ENCODE measurements at places on chromosomes 6 and 20.

DNA sequence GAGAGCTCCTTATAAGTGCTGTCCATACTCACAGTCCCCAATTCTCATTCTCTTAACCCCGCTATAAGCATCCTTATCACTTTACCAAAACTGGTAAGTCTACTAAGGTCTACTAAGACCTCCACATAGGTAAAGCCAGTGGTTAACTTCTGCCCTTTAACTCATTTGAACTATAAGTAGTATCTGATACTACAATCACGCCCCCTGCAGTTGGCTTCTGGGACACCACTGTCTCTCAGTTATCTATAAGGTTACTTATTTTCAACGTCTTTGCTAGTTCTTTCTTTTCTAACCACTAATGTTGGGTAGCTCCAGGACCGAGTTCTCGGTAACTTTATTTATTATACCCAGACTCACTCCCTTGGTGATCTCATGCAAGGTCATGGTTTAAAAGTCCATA lies 142.6 kb downstream of the ARHGAP18 start:
- peak; percentile 33 for DNase-seq

GRCh38 chr20:1215386-1216170 lies 10.3 kb upstream of the RAD21L1 start:
- no peak for DNase-seq

GRCh38 chr6:14450133-14450504 lies 332.5 kb downstream of the CD83 start:
- DNase-seq = no peak

- DNase-seq = peak; percentile 67
Measured at GRCh38 chr20:40494248-40494647, 194.8 kb downstream of the MAFB start.

- no peak for DNase-seq
Measured at GRCh38 chr20:56503916-56504315, 20.6 kb upstream of the FAM209A start.

GRCh38 chr20:15795305-15796019 lies 777.8 kb downstream of the KIF16B start:
- DNase-seq = no peak

DNA sequence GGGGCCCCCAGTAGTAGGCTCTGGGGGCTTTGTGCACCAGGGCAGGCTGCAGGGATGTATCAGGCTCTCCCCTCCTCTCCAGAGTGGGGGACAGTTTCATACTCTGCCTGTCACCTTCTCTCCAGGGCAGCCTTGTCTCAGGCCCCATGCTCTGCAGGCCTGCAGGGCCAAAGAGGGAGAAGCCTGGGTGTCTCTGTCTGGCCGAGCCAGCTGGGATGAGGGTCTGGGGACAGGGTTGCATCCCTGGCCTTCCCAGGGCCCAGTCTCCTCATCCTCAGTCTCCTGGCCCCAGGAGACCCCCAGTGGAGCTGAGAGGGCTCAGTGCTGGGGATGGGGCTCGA lies 14.8 kb upstream of the IP6K3 start:
- DNase-seq = no peak

- peak; percentile 45 for DNase-seq
Measured at GRCh38 chr20:17525650-17526049, 5.5 kb downstream of the BFSP1 start.

GRCh38 chr6:26607434-26608230 lies 10.9 kb downstream of the ABT1 start:
- DNase-seq = peak; percentile 72

DNA sequence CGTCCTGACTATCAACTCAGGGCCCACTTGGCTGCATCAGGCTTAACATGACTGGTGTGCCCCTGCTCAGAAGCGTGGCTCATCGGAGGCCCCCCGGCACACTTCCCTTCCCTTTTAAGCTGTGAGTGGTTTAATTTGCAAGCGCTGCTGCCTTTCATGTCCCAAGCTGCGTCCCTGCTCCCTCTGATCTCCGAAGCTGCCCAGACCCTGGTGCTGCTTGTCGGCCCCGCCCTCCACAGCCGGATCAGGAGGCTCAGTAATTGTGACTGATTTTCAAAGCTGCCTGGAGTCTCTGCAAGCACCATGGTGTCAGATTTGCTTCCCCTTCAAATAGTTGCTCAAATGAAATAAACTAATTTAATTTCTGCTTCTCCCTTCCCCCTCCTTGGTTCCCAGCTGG lies 71.1 kb downstream of the CDH22 start:
- no peak for DNase-seq

GRCh38 chr6:127951172-127951917 lies 50.5 kb upstream of the THEMIS start:
- DNase-seq = no peak

DNA sequence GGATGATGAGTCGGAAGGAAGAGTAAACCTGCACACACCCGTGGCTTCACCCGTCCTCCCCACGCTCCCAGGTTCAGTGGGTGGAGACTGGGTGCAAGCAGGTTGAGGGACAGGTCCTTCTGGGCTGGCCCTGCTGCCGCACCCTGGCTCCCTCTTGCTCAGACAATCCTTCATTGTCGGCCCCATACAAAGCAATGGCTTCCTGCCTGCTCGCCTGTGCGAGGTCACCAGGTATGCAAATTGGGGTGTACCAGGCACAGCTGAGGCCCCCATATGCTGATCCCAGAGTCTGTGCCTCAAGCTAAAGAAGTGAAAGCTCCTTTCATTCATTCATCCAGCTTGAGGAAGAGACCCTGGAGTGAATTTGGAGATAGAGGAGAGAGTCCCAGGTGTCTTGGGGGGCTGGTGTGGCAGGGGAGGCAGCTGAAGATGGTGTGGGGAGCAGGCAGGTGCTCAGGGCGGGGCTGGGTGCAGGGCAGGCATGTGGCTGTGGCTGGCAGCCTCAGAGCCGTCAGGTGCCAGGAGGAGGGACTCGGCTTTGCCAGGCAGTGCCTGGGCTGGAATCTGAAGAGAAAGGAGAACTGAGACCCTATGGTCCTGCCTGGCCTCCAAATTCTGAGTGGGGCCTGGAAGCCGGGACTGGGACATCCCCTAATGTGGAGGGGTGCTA lies 4.7 kb downstream of the SLCO4A1 start:
- DNase-seq = no peak

GRCh38 chr6:4313044-4313686 lies 177.8 kb upstream of the ECI2 start:
- DNase-seq = peak; percentile 92

DNA sequence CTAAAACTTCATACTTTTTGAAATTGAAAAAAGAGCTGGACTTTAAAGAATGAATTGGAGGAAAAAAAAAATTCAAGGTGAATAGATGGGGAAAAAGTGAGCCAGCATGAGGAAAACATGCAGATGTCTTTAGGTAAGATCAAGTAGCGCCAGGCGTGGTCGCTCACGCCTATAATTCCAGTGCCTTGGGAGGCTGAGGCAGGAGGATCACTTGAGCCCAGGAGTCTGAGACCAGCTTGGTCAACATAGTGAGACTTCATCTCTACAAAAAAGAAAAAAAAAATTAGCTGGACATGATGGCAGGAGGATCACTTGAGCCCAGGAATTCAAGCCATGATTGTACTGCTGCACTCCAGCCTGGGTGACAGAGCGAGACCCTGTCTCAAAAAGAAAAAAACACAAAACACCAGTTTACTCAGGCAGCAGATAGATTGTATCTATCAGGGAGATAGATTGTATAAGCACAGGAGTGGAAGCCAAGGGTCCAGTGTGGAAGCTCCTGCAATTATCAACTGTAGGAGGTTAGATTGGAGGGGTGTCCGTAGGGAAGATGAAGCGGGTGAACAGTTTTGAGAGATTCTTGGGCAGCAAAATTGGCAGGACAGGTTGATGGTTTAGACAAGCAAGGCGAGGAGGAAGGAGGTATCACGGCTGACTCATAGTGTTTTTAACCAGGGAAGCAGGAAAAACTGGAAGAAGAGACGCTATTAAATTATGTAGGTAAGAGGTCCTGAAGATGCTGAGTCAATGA lies 97.6 kb upstream of the ZNF217 start:
- DNase-seq = no peak

DNA sequence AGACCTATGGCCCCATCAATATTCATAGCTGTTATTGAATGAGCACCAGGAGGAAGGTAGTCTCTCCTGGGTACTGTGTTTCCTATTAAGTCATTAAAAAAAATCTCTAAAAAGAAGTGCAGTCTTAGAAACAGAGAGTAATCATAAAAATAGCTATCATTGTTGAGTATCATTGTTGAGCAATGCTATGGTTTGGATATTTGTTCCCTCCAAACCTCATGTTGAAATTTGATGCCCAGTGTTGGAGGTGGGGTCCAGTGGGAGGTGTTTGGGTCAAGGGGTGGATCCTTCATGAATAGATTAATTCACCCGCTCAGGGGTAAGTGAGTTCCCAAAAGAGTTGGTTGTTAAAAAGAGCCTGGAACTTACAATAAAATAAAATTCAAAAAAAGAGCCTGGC lies 88.1 kb upstream of the IYD start:
- no peak for DNase-seq

GRCh38 chr6:25448965-25449538 lies 169.9 kb downstream of the CARMIL1 start:
- DNase-seq = no peak

DNA sequence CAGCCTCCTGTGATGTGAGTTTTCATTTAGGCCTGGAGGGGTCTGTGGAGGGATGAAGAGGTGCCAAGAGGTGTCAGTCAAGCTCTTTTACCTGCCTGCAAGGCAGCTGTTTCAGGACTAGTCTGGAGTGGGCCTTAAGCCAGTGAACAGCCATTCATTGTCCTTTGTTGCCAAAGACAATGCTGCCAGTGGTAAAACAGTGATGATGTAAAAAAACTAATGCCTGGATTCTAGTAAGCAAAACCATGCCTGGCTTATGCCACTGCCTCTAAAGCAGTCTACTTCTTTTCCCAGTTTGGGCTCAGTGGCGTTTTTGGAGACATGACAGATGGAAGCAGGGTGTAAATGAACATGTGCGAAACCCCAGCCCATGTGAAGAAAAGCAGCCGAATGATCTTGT lies 93.5 kb upstream of the KCNK16 start:
- DNase-seq = peak; percentile 41

GRCh38 chr20:48945840-48946514 lies 24.5 kb downstream of the ARFGEF2 start:
- DNase-seq = peak; percentile 38

DNA sequence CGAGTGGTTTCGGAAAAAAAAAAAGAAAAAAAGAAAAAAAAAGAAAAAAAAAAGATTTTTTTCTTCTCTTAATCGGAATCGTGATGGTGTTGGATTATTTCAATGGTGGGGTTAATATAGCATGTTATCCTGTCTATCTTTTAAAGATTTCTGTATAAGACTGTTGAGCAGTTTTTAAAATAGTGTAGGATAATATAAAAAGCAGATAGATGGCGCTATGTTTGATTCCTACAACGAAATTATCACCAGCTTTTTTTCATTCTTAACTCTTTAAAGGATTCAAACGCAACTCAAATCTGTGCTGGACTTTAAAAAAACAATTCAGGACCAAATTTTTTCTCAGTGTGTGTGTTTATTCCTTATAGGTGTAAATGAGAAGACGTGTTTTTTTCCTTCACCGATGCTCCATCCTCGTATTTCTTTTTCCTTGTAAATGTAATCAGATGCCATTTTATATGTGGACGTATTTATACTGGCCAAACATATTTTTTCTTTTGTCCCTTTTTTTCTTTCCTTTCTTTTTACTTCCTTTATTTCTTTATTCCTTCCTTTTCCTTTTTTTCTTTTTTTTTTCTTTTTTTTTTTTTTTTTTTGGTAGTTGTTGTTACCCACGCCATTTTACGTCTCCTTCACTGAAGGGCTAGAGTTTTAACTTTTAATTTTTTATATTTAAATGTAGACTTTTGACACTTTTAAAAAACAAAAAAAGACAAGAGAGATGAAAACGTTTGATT lies 3.6 kb downstream of the SOX4 start:
- DNase-seq = peak; percentile 60

DNA sequence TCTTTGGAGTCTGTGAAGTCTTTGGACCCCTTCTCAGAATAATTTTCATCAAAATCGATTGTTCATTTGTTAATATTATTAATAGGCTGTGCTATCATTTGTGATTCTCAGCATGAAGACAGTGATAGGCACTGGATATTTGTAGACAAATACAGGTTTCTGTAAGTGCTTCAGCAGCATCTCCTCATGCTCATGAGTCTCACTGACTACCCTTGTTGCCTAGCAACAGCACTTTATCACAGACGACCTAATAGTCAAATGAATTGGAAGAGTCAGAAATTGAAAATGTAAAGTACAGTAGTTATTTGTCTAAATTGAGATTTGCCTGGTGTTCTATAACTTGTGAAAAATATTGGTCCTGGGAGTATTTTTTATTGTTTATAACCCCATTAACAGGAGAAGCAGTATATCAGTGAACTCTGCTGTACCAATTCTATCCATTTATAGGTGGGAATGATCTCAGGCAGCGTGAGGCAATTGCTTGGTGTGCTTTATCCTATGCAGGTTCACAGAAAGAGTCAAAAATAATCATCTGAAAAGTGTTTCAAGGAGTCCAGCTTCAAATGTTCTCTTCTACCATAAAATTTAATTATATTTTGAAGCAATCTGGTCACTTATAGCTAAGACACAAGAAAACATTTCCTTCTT lies 684.6 kb downstream of the RFPL4B start:
- DNase-seq = no peak

- peak; percentile 63 for DNase-seq
Measured at GRCh38 chr6:160455541-160456213, 107.5 kb downstream of the SLC22A3 start.

DNA sequence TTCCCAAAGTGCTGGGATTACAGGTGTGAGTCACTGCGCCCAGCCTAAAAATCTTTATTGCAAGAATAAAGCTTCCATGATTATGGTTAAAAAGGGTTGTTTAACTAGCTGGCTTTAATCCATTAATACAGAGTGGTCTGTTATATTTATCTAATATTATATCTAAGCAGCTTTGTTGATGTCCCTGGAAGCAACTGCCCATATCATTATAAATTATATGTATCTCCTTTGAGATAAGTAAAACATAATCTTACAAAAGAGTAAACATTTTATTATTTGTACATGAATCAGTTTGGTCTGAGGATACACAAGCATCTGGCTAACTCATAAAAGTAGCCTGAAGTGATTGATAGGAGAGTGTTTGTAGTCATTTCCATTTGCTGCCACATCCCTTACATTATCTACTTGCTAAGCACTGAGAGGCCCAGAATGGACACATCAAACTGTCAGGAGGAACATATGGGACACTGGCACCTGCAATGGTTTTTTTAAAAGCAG lies 46.9 kb downstream of the TRAF3IP2 start:
- DNase-seq = no peak

DNA sequence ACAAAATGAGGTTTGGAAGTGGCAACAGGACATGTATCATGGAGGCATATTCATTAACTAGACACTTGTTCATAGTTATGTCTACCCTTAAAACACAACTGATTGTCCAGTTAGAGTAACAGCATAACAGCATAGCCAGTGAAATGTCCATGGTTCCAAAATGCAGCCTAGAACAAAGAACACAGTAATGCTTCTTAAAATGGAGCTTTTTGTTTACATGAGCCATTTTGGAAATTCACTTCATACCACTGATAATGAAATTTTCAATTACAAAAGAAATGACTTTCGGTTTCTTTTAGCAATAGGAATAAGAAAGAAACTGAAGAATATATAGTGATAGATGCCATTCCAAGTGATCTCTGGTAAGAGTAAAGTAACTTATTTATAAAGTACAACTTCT lies 111.1 kb upstream of the DST start:
- DNase-seq = no peak
